Stimulated activated CD8-positive, alpha-beta memory T cell treated with anti-CD3 and anti-CD28 coated beads, Interleukin-15, amount 100 ng/mL, for 48 hours (primary cell): ENCODE measurements at places on chromosomes 6 and 20.

GRCh38 chr6:167652042-167652700, 174.5 kb upstream of the AFDN start:
- no peak for DNase-seq

DNA sequence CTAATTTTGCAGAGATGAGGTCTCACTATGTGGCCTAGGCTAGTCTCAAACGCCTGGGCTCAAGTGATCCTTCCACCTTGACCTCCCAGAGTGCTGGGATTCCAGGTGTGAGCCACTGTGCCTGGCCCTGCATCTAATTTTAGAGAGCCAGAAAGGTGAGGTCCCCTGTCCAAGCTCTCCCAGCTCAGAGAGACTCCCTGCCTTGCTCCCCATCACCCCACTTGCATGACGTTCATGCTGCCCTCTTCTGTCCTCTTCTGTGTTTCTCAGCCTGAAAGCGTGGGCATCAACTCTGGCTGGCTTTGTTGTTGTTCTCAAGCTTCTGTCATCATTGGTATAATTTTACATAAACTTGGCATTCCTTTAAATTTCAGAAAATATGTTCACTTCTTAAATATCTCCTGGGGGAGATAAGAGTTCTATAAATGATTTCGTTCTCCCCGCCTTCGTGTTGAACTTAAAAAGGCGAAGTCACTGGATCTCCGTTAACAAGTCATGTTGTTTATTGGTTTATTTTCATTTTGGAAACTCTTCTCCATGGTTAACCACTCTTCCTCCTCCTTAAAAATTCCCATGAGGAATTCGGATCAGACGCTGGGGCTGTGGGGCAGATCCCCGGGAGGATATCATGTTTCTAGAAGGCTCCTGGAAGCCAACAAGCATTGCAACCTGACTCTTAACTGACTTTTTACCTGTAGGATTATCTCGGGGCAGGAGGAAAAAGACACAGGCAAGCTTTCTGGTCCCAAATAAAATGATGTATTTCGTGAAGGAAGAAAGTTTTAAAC, 13.2 kb upstream of the PARD6B start:
- no peak for DNase-seq

GRCh38 chr20:48614593-48615274, 213.1 kb downstream of the PREX1 start:
- no peak for DNase-seq

DNA sequence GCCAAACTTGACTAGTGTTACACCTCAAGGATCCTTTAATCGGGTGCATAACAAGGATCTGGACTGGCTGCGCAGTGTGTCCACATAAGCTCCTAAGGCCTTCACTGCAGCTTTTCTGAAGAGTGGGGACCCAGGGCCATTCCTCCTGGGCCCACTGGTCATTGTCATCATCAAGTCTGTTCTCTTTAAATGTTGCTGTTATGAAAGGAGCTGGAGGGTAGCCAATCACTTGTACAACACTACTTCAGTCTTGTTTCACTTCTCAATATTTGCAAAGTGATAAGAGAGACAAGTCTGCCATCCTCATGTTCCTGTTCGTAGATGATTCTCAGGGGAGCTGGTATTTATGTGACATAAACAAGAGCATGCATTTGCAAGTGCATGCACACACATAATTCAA, 149.8 kb downstream of the SYNDIG1 start:
- no peak for DNase-seq

GRCh38 chr6:154791556-154792317, 58.5 kb downstream of the SCAF8 start:
- DNase-seq, result no peak

DNA sequence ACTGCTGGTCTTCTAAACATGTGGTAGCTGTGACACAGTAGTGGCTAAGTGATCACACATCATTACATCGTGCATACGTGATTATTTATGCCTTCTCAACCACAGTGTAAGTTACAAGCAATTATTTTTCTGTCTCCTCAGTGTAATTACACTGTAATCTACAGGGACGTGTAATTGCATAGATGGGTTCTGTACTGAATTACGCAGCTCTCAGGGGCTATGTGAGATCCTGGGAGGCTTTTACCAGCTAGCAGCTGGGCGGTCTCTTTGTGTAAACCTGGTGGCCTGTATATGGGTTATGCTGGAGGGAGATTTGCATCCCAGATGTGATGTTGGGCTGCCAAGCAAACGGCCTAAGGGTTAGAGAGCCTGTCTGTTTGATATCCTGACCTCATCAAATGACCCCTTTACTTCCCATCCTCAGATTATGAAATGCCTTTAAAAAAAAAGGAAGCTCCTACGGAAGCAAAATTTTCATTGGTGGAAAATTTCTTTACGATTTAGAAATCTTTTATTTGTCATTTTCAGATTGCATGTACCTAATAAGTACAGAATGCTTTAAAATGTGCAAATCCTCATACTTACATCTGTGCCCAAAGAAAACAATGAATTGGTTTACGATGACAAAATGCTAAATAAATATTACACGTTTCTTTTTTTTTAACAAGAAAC, 402.8 kb upstream of the JAG1 start:
- no peak for DNase-seq

GRCh38 chr6:97812940-97813339, 529.9 kb upstream of the MMS22L start:
- DNase-seq, result no peak

- DNase-seq, result no peak
Measured at GRCh38 chr20:32071395-32072167, 19.5 kb downstream of the HCK start.

DNA sequence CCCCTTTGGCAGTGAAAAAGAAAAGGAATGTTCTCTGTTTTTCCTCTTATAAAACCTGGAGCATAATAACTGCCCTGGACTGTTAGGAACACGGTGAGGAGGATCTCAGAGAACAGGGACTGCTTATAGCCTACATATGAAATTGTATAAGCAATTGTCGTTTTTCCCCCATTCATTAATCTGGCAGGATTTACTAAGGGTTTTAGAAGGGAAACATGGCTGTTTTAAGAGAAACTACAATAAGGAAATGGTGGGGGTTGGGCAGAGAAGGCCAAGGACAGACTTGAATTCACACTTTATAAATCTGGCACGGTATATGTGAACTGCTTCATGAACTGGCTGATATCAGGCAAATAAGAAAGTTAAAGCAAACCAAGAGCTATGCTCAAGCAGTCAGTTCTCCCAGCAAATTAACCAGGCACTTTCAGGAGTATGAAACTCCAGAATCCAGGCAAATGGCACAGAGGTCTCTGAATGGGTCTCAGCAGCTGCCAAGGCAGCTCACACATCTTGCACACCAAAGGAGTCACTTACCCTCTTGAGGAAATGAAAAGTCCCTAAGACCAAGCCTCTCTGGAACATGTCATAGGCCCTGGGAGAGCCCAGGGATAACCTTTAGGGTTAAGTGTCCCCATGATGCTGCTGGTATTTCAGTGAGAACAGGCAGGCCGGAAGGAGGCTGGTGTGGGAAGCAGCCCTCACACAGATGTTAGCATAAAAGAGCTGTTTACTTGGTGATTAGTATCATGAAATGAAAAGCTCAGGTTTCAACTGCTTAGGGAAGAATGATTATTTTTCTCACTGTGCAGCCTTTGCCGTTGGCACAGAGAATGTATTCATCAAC, 260.5 kb upstream of the MARCKS start:
- no peak for DNase-seq

GRCh38 chr6:91976797-91977196, 1389.9 kb upstream of the MAP3K7 start:
- no peak for DNase-seq

GRCh38 chr6:9503111-9503761, 911.6 kb downstream of the TFAP2A start:
- DNase-seq, result no peak

GRCh38 chr6:39855356-39855995, 63.3 kb downstream of the DAAM2 start:
- DNase-seq, result no peak

DNA sequence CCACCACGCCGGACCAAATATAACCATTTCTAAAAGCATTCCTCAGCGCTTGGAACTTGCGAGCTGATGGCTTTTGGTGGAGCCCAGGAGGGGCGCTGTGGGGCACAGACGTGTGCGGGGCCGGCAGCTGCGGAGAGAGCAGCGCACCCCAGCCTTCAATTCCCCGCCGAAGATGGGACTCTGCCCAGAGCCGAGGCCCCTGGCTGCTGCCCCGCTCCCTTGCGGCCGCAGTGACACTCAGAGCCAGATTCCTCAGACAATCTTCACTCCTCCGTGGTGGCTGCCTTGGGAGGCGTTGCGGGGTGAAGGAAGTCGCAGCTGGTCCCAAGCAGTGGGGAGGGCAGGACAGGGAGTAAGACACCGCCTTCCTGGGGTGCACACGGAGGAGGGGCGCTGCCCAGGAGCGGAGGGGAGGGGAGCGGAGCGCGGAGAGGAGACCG, 87.7 kb downstream of the TMEM242 start:
- no peak for DNase-seq

DNA sequence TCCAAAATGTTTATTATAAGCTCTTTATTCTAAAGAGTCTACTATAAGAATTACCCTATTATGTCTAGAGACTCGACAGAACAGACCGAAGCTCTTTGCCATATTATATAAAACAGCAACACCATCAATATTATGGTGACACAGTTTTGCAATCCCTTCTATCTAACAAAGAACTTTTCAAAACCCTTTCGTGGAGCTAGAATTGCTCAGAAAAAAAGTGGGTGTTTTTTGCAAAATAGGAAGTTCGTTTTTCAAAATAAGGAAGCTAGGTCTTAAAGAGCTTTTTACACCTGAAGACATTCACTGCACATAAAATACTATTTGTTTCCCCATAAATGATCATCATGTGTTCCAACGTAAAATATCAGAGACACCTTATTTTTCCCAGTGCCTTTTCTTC, 240.0 kb downstream of the FOXC1 start:
- DNase-seq, result no peak

DNA sequence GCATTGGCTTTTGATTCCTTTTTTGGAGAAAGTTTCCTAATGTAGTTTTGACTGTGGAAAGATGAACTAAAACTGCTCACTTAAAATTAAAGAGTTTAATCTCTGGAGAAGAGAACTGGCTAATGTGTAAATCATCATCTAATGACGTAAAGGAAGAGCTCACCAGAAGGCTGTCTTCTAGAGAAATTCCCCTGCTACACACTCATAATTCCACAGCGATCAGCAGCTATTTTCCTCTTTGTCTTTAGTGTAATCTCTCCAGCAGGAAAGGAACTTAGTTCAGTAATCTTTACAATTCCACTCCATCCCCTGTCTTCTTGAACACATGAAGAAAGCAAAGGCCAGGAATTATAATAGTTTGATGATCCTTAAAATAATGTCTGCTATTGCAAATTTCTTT, 15.8 kb downstream of the SPTLC3 start:
- DNase-seq, result no peak

DNA sequence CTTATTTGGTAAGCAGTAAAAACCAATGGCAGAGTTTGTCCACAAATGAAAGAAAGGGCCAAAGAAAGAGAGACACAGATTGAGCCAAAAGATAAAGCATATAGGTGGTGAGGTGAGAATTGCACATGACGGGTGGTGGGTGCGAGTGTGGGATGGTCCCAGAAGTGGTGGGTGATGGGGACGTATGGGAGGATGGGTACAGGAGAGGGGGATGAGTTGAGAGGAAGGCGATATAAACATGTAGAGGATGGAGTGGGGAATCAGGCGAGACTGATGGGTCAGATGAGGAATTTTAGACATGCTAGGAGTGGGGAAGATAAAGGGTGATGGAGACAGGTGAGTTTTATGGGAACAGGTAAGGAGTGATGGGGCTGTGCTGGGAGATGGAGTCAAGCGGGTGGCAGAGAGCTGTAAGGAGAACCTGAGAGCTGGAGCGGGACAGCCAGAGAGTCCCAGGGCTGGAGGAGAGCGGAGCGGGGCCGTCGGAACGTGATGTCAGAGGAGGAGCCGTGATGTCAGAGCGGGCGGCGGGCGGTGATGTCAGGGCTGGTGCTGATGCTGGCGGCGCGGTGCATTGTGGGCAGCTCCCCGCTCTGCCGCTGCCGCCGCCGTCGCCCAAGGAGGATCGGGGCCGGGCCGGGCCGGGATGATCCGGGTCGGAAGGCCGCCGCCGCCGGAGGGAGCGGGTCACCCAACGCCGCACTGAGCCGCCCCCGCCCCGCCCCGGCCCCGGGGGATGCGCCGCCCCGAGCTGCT, at the start of gene TTBK1:
Gene TTBK1 (plus strand): TSS at position 574 of the 756 bp plus-strand sequence. CDS start 3,180 bp downstream, outside the sequence.
- DNase-seq, result no peak

DNA sequence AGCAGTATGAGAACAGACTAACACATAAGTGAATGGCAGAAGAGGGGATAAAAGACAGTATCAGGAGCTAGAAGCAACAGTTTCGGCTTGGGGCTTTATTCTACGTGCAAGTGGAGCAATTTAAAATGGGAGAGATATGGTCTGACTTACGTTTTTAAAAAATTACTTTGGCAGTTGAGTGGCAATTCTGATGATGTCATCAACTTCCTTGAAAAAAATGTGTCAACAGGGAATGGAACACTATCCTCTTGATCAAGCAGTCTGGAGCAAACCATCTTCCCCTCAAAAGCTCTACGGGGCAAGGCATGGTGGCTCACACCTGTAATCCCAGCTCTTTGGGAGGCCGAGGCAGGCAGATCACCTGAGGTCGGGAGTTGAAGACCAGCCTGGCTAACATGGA, 24.1 kb downstream of the PTPRT start:
- DNase-seq, result no peak

DNA sequence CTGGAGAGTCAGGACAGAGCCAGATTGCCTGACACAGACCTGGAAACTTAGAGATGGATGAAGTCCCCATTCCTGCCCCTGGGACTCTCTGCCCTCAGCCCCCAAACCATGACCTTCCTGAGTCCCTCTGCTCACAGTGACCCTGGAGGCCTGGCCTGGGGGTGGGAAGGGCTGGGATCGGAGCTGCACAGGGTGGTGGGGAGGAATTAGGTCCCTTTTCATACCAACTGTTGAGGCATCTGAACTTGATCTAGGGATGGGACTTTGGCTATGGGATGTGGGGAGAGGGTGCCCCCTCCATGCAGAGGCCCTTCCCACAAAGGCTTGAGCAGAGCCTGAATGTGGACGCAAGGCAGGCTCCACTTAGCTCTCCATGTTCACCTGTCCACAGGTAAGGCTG, 144.1 kb downstream of the MRPL14 start:
- no peak for DNase-seq

GRCh38 chr6:146948790-146949342, 255.4 kb upstream of the STXBP5 start:
- DNase-seq, result no peak

DNA sequence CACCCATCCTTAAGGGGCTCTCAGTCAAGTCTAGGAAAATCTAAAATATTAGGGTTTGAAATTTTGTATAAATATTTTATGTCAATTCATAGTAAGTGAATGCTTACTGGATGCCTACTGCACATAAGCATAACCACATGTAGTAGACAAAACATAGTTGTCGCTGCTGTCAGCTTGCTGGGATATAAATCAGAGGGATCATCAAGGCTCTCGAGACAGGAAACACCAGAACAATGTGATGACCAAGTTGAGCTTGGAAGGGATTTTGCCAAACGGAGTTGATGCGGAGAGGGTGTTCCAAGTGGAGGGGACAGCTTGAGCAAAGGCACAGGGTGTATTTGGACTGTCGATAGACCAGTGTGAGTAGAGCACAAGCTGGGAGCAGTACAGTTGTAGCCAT, 105.8 kb upstream of the SUPT3H start:
- DNase-seq, result no peak

DNA sequence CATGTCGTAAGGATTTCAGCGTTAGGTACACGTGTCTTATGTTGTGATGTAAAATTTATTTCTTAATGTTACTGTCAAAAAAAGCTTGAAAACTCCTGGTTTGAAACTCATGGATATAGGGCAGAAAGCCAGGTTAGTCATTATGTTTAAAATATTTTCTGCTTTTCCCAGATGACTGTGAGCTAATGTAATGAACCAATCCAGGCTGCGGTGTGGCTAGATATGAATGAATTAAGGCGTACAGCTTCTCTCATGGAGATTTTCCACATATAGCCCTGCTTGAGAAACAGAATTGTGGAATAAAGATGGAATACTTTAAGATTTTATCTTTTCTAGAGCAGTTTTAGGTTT, 80.3 kb upstream of the STMND1 start:
- no peak for DNase-seq
